ENCODE measurements at places on chromosomes 6 and 20.

DNA sequence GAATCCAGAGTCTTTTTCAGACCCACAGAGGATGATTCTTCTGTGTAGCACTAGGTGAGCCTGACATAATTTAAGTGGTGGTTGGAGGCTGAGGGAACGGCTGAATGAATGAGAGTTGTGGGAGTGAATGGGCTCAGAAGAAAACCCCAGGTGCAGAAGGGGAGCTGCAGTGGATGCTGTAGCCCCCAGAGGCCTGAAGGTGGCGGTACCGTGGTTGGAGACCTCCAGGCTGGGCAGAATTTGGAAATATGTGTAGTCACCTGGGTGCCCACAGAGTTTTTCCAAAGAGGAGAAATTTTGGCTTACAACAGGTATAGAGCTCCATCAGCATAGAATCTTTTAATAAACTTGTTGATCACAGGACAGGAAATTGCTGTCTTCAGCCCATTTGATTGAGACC lies 6.5 kb upstream of the RAET1G start:
- DNase-seq: no peak

GRCh38 chr6:24961852-24962251 lies 26.1 kb upstream of the RIPOR2 start:
- DNase-seq: no peak

DNA sequence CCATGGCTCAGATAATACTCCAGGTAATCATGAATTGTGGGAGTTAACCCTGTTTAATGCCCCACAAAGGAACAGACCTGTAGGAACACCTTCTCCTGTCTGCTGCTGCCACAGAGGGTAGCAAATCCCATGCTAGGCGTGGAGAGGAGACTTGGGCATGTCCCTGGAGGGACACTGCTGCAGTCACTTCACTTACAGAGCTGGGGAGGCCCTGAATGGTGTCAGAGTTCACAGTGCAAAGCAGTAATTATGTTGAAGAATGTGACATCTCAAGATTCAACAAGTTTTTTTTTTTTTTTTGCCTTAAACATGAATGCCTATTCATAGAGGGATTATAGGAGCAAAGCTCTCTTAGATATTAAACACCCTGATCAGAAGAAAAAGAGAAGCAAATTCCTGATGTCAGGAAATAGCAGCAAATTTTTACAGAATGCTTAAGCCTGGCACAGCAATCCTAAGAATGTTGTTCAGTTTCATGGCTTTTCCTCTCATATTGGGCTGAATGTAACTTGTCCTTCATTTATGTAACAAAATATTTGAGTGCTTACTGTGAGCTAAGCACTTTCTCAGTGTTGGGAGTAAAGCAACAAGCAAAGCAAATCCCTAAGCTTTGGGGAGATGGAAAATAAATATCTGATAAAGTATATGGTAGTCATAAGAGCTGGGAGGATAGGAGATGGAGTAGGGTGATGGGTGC lies 45.0 kb downstream of the CARMIL1 start:
- no peak for DNase-seq

DNA sequence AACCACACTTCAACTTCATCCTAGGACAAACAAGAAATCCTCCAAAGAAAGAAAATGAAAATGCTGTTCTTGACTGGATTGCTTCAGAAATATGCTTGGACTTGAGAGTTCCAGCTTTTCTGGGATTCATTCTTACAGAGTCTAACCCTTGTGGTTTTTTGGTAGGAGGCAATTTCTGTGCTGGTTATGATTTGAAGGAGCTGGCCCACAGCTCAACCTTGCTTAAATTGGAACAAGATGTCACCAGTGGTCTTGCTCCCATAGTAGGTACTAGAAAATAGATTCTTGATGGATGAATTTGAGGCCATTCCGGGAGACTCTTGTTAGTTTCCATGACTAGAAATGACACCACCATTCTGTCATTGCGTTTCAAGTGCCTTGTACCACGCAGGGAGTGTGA lies 54.3 kb upstream of the BMP6 start:
- no peak for DNase-seq

GRCh38 chr6:108982154-108983113 lies 112.2 kb downstream of the SESN1 start:
- DNase-seq: no peak

DNA sequence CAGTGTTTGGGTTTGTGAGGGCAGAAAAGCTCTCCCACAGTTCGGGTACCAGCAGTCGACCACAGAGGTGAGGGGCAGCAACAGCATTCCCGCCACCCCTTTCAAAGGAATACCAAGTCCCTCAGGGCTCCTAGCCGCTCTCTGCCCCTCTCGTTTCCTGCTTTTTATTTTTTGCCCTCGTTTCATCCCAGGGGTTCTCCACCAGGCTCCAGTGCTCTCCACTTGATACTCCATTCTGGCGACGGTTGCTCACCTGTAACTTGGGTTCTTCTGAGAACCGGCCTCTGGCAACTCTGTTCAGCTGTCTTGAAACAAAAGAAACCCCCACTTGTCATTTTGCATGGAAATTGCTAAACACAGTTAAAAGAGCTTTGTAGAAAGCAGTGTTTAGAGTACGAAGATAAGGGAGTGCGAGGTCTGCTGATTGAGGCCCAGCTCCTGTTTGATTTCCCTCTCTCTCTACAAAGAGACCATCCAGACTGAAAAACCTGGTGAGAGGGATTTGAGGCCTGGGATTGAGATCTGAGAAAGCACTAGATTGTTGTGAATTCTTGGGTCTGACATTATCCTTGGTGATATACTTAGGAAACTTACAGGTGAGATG lies 28.7 kb downstream of the IGF2R start:
- DNase-seq: no peak

GRCh38 chr6:50791900-50792508 lies 26.7 kb upstream of the TFAP2B start:
- DNase-seq: no peak

GRCh38 chr6:148251891-148252290 lies 90.7 kb upstream of the SASH1 start:
- DNase-seq: no peak

- no peak for DNase-seq
Measured at GRCh38 chr6:40389254-40389653, 197.9 kb downstream of the LRFN2 start.

- DNase-seq: no peak
Measured at GRCh38 chr20:5469111-5469510, 152.4 kb upstream of the PROKR2 start.

- no peak for DNase-seq
Measured at GRCh38 chr6:43216200-43216599, 13.1 kb downstream of the DNPH1 start.

GRCh38 chr6:34145161-34146020 lies 496 bp downstream of the GRM4 start:
- DNase-seq: no peak

- DNase-seq: no peak
Measured at GRCh38 chr20:45017857-45018256, 51.5 kb downstream of the STK4 start.

DNA sequence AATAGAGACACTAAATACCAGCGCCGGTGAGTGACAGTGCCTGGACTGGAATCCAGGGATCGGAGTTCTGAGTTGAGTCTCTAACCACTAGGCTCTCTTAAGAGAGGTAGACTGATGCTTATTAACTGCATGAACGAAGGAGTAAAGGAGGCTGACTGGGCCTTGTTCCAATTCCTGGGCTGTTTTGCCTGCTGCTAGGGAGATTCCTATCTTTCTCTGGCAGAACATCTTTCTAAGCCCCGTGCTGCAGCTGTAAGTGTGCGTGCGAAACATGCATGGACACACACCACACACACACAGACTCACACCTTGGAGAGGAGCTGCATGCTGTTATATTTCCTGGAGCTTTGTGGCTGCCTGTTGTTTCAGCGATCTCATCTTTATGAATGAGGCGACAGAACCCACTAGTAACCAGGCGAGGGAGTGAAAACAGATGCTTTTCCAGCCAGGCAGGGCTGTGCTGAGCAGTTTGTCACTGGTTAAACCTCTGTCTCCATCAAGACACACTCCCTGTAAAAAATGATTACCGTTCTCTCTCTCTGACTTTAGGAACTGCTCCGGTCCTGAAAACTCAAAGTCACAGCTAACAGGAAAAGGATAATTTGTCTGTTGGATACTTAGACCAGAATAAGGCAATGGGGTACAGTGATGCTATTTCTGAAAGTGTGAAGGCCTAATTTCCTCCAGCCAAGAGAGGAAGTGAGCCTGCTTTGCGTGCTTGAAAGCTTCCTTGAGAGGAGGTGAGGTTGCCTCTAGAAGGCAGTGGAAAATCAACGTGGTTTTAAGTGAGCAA lies 157.4 kb upstream of the ZNF217 start:
- no peak for DNase-seq

GRCh38 chr20:60642541-60642940 lies 609.5 kb upstream of the CDH4 start:
- no peak for DNase-seq

DNA sequence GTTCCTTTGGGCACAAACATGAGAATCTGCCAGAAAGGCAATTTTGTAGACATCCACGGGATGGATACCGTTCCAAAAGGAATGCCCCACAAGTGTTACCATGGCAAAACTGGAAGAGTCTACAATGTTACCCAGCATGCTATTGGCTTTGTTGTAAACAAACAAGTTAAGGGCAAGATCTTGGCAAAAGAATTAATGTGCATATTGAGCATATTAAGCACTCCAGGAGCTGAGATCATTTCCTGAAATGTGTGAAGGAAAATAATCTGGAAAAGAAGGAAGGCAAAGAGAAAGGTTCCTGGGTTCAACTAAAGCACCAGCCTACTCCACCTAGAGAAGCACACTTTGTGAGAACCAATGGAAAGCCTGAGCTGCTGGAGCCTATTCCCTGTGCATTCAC lies 103.9 kb upstream of the ARG1 start:
- DNase-seq: no peak

DNA sequence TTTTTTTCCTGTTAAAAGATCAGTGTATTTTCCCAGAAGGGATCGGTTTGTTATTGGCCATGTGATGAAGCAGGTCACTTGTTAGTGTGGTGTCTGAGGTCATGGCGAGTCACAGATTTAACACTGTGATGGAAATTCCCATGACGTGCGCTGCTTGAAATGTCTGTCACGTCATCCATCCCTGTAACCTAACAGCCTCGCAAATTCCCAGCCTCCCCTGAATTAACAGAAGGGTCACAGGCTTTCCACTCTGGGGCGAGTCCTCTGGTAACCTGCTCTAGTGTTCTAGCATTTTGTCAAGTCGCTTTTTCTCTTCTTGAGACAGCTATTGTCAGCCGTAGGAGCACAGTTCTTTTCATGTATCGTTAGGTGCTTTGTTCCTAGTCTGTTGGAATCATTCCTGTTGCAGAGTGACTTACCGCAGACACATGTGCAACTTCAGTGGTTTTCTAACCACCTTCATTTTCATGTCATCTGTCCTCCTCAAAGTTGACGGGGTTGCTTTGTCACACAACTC lies 137.2 kb downstream of the MAP3K4 start:
- no peak for DNase-seq

DNA sequence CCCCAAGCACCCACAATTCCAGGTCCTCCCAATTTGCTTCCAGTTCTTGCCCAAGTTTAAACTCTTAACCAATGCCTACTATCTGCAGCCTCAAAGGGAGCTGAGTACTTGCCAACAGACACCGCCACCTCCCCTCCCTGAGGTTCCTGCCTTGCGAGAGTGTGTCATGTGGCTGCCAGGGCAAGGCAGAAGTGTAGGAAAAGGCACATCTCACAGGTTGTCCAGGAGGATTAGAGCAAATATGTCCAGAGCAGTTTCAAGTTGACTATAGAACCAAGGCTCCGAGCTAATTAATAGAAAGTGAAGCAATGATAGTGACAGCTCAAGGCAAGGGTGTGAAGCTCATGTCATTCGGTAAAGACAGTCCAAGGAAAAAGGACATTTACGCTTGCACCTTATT lies 127.8 kb downstream of the ATXN1 start:
- DNase-seq: no peak

- no peak for DNase-seq
Measured at GRCh38 chr6:48134246-48134645, 23.2 kb upstream of the PTCHD4 start.

DNA sequence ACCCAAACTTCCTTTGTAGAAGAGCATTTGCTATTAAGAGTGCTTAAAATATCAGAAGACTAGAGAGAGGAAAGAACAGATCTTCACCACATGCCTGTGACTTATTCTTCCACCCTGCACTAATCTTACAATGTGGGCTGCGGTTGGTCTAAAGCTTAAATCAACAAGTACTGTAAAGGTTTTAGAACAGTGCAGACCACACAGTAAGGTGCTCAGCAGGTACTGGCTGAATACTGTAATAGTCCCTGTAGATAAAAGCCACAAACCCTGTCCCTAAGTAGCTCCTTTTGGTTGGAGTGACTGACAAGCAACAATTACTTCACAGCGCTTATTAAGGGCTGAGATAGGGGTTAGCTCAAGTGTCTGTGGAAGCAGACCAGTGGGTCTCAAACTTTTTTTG lies 972 bp upstream of the PHF3 start:
- no peak for DNase-seq

GRCh38 chr6:42505385-42505718 lies 53.6 kb upstream of the TRERF1 start:
- no peak for DNase-seq

- no peak for DNase-seq
Measured at GRCh38 chr6:168953461-168953860, 300.2 kb downstream of the THBS2 start.

GRCh38 chr20:37342231-37343177 lies 3.4 kb upstream of the SRC start:
- DNase-seq: no peak

DNA sequence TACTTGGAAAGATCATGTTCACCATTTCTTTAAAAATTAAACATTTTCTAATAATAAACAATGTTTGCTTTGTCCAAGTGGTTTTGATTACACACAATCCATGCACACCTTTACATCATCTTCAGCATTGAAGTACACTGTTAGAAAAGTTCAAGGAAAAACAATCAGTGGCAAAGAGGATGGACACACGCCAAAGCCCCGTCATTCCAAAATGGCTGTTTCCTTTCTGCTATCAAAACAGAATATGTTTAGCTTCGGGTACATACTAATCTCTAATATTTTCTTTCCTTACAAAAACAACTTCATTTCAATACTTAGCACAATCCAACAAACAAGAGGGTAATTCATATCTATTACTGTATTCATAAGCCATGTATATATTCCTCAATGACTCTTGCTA lies 24.5 kb downstream of the REPS1 start:
- no peak for DNase-seq

- no peak for DNase-seq
Measured at GRCh38 chr6:31070711-31071197, 41.6 kb downstream of the C6orf15 start.

DNA sequence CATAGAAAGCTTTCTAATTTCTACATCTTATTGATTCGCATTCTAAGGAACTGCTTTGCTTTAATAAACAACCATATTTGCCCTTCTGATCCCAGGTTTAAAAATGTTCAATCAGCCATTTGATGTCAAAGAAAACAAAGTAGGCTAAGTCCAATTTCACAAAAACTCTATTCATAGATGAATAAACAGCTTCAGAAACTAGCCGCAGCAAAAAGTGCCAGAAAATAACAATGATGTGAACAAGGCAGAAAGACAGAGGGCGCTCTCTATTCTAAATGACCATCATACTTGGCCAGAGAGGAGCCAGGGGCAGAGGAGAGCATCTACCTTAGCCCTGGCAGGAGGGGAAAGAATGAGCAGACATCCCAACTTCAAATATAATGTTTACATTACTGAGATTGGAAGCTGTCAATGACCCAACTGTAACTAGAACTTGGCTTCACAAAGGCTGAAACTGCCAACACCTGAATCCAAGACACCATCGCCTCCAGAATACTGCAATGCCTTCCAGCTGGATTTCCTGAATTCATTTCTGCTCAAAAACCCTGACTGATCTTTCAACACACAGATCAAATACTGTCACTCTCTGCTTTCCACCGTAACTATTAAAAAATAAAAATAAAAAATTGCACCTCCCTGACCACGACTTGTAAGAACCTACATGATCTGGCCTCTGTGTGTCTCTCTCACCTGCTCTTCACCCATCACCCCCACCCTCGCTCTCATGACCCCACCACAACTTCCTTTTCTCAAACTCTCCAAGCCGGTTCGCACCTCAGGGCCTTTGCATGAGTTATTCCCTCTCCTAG lies 9.5 kb downstream of the CNKSR3 start:
- DNase-seq: no peak
